Fibroblast of lung (primary cell): ENCODE measurements at places on chromosomes 6 and 20. TPM values are rescaled to one million over a fixed set of nuclear protein-coding genes. Genes with fewer than 3 reads are reported as not detected.

The ITPA gene
- total RNA-seq: 15.9 and 21.3 TPM in 2 replicates

The SLC22A16 gene
- total RNA-seq: under 0.01 TPM in 1 of 2 replicates, not detected in the other

The C20orf173 gene
- not detected in 2 replicates for total RNA-seq

The SYNDIG1 gene
- total RNA-seq: 0.17 and 0.51 TPM in 2 replicates

The ADRM1 gene
- total RNA-seq: 61.1 and 71.3 TPM in 2 replicates

The RAMACL gene
- 2.3 and 5.0 TPM in 2 replicates for total RNA-seq

DNA sequence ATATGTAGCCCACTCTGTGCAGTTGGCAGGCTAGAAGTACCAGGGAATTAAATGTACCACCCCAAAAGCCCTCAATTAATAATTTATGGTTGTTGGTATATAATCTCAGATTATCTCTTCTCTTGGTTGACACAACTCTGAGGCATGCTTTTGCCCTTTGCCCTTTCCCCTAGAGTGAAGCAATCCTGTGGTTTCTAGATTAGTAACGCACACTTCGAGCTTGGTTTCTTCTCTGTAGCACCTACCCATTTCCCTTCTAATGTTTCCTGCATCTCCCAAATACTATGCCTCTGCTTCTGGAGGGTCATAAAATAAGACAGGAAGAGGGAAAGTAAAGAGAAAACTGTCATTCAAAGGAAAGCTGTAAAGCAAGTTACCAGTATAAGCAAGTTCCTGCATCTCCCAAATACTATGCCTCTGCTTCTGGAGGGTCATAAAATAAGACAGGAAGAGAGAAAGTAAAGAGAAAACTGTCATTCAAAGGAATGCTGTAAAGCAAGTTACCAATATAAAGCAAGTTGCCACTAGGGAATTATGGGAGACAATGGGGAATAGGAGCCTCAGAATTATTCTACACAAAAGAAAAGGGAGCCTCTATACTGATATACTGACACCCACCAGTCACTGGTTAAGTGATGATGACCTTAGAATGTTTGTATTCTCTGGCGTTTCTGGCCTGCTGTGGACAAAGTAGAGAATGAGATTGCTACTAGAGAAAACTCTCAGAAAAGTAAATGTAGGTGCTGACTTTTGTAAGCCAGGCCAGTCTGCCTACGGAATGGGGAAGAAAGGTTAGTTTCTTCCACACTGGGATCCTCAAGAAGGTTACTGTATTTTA, 862.6 kb upstream of the MAN1A1 start:
- peak; percentile 5 for DNase-seq
- H3K27me3 ChIP-seq: no peaks in the 10 kb centered on the region
- H3K27ac ChIP-seq: no peak overlapping the region
- H3K4me1 ChIP-seq: no peaks in the 10 kb centered on the region
- H3K36me3 ChIP-seq: no peaks in the 10 kb centered on the region

DNA sequence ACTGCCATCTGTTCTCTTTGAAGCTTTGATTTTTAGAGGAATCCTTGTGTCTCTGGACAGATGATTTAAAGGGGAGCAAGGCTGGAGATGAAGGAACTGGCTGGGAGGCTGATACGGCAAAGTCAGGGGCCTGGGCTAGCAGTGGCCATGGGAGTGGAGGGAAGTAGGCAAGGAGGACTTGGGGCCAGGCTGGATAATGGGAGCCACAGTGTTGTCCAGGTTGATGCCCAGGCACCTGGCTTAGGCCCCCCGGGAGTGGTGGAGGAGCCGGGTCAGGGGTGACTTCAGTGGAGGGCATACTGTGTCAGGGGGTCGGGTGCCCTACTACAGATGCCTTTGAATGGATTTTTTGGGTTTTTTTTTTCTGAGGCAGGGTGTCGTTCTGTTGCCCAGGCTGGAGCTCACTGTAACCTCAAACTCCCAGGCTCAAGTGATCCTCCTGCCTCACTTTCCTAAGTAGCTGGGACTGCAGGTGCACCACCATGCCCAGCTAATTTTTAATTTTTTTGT, 45.0 kb downstream of the EFCAB8 start:
- no peaks in the 10 kb centered on the region for H3K4me1 ChIP-seq
- no peak for DNase-seq
- no peak overlapping the region for H3K4me3 ChIP-seq
- H3K27ac ChIP-seq: no peak overlapping the region
- H3K36me3 ChIP-seq: no peaks in the 10 kb centered on the region

DNA sequence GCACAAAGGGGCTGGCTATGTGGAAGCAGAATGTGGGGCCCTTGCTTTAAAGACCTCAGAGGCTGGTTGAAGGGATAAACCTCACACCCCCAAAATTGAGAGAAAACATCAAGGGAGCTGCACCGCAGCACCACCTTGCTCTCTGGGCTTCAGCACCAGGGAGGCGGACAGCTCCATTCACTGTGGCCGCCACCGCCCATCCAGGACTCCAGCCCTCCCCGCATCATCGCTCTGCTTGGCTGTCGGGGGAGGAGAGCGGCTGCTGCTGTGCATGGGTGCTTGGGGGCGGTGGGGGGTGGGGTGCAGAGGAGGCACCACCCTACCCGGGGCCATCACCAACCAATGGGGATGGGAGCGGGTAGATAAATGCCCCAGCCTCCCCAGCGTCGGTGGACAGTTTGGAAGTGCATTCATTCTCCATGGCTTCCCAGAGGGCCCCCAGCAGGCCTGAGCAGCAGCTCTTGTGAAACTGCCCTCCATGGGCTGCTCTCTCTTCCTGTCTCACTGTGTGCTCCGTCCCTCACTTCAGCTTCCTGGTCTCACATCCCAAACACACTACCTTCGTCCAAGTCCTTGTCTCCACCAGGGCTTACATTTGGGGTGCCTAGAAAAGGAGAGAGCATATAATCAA, 75.7 kb upstream of the BHLHE23 start:
- no peaks in the 10 kb centered on the region for H3K4me1 ChIP-seq
- H3K27ac ChIP-seq: no peak overlapping the region
- DNase-seq: peak; percentile 27

GRCh38 chr6:81450180-81450579, 302.3 kb downstream of the TENT5A start:
- DNase-seq: peak; percentile 80
- peaks cover 2% of the 10 kb centered on the region for H3K4me1 ChIP-seq
- H3K36me3 ChIP-seq: no peaks in the 10 kb centered on the region
- no peak overlapping the region for H3K27ac ChIP-seq
- no peak overlapping the region for H3K4me3 ChIP-seq

DNA sequence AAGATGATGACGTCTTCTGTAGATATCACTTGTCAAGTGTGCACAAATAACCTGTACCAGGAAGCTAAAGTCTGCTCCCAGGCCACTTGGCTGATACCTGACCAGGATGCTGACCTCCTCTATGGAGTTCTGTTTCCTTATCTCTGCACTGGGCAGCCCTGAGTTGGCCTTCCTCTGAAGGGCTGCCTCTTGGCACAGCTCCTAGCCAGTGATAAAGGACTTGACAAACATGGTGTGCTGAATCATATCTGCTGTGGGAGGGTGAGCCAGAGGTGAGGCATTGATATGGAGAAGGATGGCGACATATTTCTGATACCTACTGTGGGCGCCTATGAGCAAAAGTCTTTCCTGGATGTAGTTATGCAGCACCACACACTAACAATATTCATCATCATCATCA, 32.8 kb upstream of the FOXA2 start:
- no peaks in the 10 kb centered on the region for H3K27me3 ChIP-seq
- no peaks in the 10 kb centered on the region for H3K4me1 ChIP-seq
- no peak for DNase-seq
- H3K27ac ChIP-seq: no peak overlapping the region
- no peaks in the 10 kb centered on the region for H3K36me3 ChIP-seq
- no peak overlapping the region for H3K4me3 ChIP-seq

GRCh38 chr6:13554929-13555333, 19.5 kb upstream of the SIRT5 start:
- H3K36me3 ChIP-seq: no peaks in the 10 kb centered on the region
- no peak overlapping the region for H3K4me3 ChIP-seq
- H3K4me1 ChIP-seq: no peaks in the 10 kb centered on the region
- H3K27ac ChIP-seq: no peak overlapping the region
- DNase-seq: peak; percentile 59
- no peaks in the 10 kb centered on the region for H3K27me3 ChIP-seq

DNA sequence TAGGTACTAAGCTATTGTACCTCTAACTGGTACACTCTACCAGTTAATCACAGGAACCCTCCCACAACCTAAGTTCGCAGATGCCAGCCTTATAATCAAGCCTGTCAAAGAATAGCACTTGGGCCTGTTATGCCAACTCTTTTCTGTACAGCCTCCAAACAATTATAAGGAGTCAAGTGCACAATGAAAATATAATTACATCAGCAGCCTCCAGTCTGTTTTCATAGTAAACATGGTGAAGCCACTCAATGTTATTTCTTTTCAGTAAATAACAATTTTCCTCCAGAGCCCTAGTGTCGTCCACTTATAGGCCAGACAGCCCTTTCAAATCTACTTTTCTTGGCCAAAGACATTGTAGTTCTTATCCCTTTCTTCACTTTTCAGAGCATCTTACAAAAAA, 82.7 kb upstream of the CARMIL1 start:
- no peak for DNase-seq
- no peak overlapping the region for H3K27ac ChIP-seq
- H3K4me1 ChIP-seq: peaks cover 9% of the 10 kb centered on the region

- no peak overlapping the region for H3K4me3 ChIP-seq
- H3K4me1 ChIP-seq: no peaks in the 10 kb centered on the region
- H3K36me3 ChIP-seq: no peaks in the 10 kb centered on the region
- H3K27ac ChIP-seq: no peak overlapping the region
- no peak for DNase-seq
Measured at GRCh38 chr20:30485331-30486102, 771.9 kb upstream of the DEFB115 start.

GRCh38 chr20:32332614-32333013, 25.5 kb upstream of the ASXL1 start:
- H3K4me1 ChIP-seq: peaks cover 4% of the 10 kb centered on the region
- no peaks in the 10 kb centered on the region for H3K27me3 ChIP-seq
- no peak overlapping the region for H3K27ac ChIP-seq
- peaks cover 3% of the 10 kb centered on the region for H3K36me3 ChIP-seq

DNA sequence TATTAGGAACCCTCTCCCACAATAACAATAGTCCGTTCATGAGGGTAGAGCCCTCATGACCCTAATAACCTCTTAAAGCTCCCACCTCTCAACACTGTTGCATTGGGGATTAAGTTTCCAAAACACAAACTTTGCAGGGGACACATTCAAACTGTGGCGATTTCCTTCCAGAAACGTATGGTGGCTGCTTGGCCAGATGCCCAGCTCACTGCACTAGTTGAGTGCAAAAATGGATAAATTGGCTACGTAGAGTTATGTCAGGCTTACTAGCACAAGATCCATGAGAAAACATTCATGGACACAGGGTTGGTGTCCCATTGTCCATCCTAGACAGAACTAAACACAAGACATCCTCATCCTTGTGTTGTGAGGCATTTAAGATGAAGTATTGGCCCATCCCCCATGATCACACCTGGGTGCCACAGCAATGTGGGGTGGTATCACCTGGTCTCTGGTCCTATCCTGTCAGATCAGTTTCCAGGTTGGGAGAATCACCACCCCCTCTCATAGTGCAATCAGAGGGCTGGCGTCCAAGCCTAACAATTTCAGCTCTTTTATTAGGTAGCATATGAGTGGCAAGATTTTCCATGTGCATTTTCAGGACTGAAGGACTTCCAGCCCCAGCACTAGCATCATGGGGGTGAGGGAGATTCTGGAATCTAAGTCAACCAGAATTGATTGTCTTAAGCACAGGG, 63.4 kb upstream of the ELOVL5 start:
- H3K36me3 ChIP-seq: no peaks in the 10 kb centered on the region
- no peak for DNase-seq
- no peaks in the 10 kb centered on the region for H3K4me1 ChIP-seq
- H3K4me3 ChIP-seq: no peak overlapping the region
- peaks cover 2% of the 10 kb centered on the region for H3K27me3 ChIP-seq

DNA sequence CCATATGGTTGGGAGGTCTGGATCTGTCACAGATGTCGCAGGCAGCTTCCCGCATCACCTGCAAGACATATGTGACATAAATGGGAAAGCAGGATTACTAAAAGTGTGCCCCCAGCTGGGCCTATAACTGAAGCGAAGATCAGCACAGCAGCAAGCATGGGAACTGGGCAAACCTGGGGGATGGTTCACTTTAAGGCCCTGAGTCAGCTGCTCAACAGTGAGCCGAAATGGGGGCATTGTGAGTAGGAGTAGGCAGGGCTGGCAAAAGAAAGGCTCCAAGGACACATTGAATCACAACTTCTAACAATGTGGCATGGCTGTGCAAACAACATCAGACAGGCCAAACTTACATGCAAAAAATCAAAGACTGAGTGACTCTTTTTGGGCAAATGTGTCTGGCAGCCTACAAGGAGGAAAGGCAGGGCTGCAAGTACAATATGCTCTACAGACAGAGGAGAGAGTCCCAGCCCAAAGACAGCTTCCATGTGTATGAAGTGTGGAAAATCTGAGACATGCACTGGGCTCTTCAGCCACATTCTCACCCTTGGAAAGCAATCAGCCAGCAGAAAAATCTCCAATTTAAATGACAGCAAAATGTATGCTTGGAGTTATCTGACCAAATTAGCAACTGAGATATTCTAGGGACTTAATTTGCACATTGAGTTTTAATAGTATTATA, 531.0 kb upstream of the MMS22L start:
- H3K27me3 ChIP-seq: no peaks in the 10 kb centered on the region
- no peak for DNase-seq
- no peak overlapping the region for H3K27ac ChIP-seq
- H3K4me1 ChIP-seq: no peaks in the 10 kb centered on the region

GRCh38 chr20:44832724-44833123, 22.4 kb upstream of the RIMS4 start:
- no peak overlapping the region for H3K4me3 ChIP-seq
- no peak for DNase-seq
- H3K27me3 ChIP-seq: peaks cover 6% of the 10 kb centered on the region
- H3K36me3 ChIP-seq: no peaks in the 10 kb centered on the region
- H3K4me1 ChIP-seq: no peaks in the 10 kb centered on the region
- no peak overlapping the region for H3K27ac ChIP-seq

DNA sequence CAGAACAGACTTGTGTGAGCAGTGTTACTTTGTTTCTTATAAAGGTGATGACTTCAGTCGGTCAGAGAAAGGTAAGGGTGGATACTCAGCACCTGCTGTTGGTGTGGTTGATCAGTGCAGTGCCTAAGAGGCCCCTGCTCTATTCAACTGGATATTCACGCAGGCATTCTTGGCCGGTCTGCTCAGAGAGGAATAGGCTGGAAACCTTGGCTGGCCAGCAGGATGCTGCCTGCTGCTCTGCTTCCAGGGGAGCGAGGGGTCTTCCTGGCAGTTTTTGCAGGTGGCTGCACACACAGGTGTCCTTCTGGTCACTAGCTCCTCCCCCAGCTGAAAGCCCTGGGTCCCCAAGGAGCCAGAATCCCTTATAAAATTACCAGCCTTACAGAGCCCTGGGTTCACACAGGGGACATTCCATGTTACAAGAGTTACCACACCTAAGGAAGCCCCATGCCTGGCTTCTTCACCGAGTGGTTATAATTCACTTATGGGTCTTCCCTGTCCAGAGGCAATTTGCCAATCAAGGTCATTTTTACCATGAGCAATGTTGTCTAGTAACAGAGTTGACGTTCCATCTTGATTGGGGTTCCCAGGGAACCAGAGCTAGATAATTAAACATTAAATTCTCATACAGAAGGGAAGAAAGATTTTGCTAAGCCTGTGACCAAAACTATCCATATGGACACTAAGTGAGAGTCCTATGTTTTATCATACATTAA, 16.4 kb downstream of the SYNJ2 start:
- H3K4me1 ChIP-seq: peaks cover 20% of the 10 kb centered on the region
- no peaks in the 10 kb centered on the region for H3K27me3 ChIP-seq
- no peaks in the 10 kb centered on the region for H3K36me3 ChIP-seq

- peak; percentile 53 for DNase-seq
- no peaks in the 10 kb centered on the region for H3K4me1 ChIP-seq
- no peak overlapping the region for H3K4me3 ChIP-seq
- no peak overlapping the region for H3K27ac ChIP-seq
- H3K36me3 ChIP-seq: no peaks in the 10 kb centered on the region
- no peaks in the 10 kb centered on the region for H3K27me3 ChIP-seq
Measured at GRCh38 chr6:13194852-13195251, 133.5 kb downstream of the TBC1D7 start.
